ENCODE measurements at places on chromosomes 3 and 15.

DNA sequence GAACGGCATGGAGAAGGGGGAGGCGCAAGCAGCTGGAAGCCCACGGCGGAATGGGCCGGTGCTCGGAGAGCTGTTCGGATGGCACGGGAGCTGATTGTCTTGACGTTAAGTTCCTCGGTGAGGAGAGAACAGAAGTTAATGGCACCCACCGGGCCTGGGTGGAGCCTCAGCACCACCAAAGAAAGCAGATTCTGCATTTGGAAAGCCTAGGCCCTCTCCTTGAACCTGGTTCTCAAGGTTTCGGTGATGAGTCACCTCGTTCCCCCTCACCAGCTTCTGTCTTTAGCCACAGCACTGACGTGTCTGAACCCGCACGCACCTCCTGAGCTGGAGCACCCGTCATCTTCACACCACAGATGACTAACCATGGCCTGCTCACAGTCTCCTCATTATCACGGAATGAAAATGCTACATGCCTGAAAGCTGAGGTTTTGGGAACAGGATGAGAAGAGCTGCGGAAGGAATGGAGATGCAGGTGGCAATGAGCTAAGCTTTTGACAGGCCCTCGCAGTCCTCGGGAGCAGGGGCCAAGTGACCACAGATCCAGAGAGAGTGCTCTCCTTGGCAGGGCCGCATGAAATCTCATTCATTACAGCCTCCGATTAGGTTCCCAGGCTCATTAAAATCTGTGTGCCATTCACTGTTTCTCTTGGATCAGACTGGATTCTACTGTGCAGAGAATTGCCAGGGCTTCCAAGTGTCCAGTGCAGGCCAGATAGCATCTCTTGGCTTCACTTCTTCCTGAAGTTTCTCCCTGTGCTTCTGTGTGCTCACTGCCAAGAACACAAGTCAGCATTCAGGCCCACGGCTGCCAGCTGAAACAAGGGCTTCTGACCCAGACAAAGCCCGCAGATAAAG is 96.3 kb upstream of the DLG1 start:
- DNase-seq: no peak

DNA sequence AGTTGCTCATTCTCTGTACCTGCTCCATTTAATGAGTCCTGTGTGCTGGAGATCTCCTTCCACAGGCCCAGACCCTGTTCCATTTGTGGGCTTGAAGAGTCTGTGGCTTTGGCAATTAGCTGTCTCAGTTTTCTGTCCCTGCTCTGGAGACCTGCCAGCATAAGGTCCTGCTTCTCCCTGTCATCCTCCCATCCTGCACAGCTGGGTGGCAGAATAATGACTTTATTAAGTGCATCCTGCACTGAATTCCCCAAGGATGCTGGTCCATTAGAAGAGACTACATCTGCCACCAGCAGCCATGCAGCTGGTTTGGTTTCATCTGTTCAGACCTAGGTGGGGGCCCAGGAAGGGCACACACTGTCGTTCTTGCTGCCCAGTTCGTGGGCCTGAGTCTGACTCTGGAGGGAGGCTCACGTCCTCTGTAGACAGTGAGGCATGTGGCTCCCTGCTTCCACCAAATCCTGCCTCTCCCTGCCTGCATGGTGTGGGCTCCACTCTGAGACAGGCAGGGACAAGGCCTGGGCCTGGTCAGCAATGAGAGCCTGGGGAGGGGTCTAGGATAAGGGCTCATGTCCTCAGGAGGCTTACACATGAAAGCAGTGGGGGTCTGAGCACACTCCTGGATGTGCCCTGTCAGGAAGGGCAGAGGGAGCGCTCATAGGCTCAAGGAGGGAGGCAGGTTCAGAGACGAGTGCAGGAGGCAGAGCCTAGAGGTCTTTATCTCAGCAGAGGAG is 78.4 kb upstream of the PRR23E start:
- DNase-seq: no peak

DNA sequence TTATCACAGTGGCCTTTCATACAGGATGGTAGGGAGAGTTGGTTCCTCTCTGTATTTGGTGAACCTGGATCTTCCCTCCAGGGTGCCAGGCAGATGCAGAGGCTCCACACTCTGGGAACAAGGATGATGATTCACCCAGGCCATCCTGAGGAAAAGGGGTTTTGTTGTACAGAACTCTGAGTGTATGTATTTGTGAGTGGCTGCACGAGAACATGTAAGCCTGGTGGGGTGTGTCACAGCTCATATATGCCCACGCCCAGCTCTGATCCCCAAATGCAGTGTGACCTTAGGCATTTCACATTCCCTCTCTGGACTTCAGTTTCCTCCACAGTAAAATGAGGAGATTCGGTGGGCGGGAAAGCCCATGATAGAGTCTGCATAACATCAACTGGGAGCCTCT is 11.6 kb upstream of the CILP start:
- no peak for DNase-seq

- DNase-seq: no peak
These were observed 257.8 kb downstream of the CD47 start for GRCh38 chr3:107833043-107833442.

- no peak for DNase-seq
These were observed 46.0 kb downstream of the KLF13 start for GRCh38 chr15:31372635-31373091.

DNA sequence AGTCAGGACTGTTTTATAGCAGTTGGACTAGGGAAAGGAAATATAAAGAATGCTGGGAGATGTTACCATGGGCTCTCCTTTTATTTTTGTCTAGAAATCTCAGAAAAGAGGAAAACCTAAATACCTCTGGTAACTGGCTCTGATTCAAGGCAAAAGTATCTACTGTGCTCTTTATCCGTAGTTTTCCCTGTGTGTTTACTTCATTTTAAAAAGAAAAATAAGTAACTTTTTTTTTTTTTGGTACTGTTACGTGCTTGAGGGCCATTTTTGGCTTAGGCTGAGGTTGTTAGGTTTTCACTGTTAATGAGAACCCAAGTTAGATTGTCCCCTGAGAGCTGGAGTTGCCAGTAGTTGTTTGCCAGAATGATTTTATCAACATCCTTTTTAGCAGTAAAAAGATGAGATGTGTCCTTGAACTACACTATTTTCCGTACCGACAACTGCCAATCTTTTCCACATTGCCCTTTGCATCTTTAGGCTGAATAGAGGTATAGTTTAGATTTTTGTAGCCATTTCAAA is 35.8 kb downstream of the IQGAP1 start:
- no peak for DNase-seq

GRCh38 chr3:105365391-105366325 is 1.1 kb upstream of the ALCAM start:
- DNase-seq: no peak

DNA sequence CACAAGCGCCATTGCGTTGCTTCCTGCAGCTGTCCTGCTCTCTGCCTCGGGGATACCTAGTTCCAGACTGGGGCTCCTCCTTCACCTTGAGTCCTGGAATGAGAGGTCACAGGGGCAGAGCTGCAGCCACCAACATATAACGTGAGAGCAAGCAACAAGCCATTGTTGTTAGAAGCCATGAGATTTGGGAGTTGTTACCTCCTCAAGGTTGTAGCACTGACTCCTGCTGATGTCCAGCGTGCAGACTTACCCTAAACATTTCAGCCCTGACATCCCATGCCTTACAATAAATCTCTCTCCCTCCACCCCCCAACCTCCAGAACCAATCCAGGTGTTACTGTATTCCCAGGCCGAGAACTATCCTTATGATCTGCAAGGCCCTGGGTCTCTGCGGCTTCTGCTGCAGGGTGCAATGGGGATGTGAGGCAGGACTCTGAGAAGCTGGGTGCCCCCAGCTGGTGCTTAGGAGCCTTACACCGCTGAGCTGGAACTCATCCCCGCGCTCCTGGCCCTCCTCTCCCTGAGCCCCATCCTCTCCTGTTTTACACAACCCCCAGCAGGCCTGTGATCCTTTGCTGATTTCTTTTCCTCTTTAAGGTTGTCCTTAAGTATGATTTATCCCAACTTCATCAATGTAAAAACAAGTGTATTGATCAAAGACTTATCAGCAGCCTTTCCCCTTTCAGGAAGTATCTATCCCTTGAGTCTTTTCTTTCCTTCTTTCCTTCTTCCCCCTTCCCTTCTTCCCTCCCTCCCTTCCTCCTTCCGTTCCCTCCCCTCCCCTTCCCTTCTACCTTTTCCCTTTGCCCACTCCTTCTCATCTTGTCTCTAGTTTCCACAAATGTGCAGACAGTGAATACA is 84.2 kb upstream of the ABHD2 start:
- DNase-seq: no peak

DNA sequence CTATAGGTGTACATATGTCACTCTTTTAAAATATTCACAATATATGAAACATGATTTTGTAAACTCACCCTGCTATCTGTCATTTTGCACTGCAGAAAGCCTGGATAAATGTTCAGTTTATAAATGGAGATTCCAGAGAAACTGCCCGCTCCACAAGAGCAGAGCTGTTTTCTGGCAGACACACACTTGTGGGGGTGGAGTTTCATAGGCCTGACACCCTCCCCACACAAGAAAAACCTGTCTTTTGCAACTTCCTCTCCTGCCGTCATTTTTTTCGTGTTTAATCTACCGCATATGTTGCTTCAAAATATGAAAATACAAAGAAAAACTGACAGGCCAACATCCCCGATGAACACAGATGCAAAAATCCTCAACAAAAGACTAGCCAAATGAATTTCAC is 479.0 kb downstream of the GABRG3 start:
- DNase-seq: no peak

DNA sequence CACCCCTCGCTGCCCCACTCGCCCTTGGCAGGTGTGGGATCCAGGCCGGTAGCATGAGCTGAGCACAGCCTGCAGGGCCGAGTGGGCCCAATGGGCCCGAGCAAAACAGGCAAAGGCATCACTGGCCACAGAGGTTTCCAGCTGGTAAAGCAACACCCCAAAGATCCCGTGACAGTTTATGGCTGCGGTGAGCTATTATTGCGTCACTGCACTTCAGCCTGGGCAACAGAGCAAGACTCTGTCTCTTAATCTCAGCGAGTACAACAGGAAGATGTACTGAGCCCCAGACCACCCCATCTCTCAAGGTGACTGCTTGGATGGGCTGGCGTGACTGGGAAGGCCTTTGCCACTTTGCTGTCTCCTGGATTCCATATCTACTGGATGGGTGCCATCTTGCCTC is 4.3 kb downstream of the JMJD7 start:
- DNase-seq: no peak

GRCh38 chr15:84582583-84583157 is 18.1 kb upstream of the ZSCAN2 start:
- no peak for DNase-seq
